Esophagus squamous epithelium (tissue), 5 donors: ENCODE measurements at places on chromosomes 12 and 14. TPM values are rescaled to one million over a fixed set of nuclear protein-coding genes. Genes with fewer than 3 reads are reported as not detected.

GRCh38 chr14:44151130-44151820, 355.8 kb downstream of the FSCB start:
- no peaks in the 10 kb centered on the region for H3K27me3 ChIP-seq
- H3K4me3 ChIP-seq: no peak overlapping the region
- H3K27ac ChIP-seq: no peak overlapping the region
- no peaks in the 10 kb centered on the region for H3K36me3 ChIP-seq
- H3K4me1 ChIP-seq: no peaks in the 10 kb centered on the region
- no peak for DNase-seq

DNA sequence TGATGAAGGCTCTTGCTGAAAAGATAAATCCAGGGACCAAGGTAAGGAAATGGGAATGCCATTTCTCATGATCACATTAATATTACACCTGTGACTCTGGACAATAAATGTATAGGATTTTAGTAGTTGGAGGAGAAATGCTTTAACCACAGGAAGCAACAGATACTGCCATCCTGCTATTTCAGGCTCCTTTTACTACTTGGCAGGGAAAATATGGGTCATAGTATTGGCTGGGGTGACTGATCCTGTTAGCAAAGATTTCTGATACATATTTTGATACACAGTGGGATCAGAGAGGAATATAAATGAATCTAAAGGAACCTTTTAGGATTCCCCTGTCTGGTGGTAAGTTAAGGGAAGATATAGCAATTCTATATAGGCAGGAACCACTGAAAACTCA, 115.0 kb downstream of the IGF1 start:
- H3K27ac ChIP-seq: no peak overlapping the region
- no peak overlapping the region for H3K4me3 ChIP-seq
- H3K27me3 ChIP-seq: no peaks in the 10 kb centered on the region
- H3K36me3 ChIP-seq: no peaks in the 10 kb centered on the region

DNA sequence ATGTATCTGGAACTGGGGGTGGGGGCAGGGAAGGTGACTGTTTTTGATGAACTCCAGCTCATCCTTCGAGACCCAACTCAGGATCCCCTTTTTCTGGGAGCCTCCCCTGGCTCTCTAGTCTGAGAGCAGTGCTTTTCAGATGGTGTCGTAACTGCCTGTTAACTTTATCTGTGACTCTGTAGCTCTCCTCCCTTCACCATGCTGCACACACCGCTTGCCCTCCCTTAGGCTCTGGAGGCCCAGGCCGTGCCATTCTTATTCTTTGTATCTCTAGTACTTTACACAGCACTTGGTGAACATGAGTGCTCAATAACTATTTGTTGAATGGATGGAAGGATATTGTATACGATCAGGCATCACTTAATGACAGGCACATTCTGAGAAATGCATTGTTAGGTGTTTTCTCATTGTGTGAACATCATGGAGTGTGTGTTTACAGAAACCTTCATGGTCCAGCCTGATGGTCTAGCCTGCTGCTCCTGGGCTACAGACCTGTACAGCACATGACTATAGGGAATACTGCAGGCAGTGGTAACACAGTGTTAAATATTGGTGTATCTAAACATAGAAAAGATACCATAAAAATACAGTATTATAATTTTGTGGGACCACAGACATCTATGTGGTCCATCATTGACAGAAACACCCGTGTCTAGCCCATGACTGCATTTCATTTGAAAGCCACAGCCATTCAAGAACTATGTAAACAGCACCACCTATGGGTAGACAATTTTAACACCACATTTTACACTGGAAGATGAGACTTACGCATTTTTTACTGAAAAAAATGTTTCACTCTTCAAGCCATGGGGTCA, 91.8 kb downstream of the EML1 start:
- no peak for DNase-seq
- H3K4me1 ChIP-seq: no peaks in the 10 kb centered on the region
- H3K4me3 ChIP-seq: no peak overlapping the region
- no peaks in the 10 kb centered on the region for H3K36me3 ChIP-seq
- H3K27me3 ChIP-seq: no peaks in the 10 kb centered on the region
- no peak overlapping the region for H3K27ac ChIP-seq

- H3K36me3 ChIP-seq: no peaks in the 10 kb centered on the region
- H3K27me3 ChIP-seq: no peaks in the 10 kb centered on the region
- peaks cover 71% of the 10 kb centered on the region for H3K4me1 ChIP-seq
Measured at GRCh38 chr12:79420146-79420618, 270.6 kb downstream of the PAWR start.

Gene GPD1
- not detected for total RNA-seq

Gene LRCOL1
- total RNA-seq: 1.5 TPM

DNA sequence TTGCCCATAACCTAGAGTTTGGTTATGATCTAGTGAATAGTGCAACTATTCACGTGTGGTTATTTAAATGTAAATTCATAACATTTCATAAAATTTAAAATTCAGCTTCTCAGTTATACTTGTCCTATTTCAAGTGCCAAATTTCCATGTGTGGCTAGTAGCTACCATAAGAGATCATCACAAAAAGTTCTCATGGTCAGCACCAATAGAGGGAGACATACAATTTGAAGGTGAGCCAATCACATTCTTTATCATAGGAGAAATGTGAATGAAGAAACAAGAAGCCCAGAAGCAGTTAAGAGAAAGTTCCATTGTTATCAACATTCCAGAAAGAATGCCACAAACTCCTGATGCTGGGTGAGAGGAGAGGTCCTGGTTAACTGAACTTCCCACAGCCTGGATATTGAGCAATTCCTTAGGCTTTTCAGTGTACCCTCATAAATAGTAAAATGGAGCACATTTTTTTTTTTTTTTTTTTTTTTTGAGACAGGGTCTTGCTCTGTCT, 892.9 kb upstream of the USP15 start:
- H3K4me1 ChIP-seq: no peaks in the 10 kb centered on the region
- H3K36me3 ChIP-seq: no peaks in the 10 kb centered on the region
- H3K27ac ChIP-seq: no peak overlapping the region
- no peak for DNase-seq
- H3K4me3 ChIP-seq: no peak overlapping the region

- no peaks in the 10 kb centered on the region for H3K4me1 ChIP-seq
- no peaks in the 10 kb centered on the region for H3K36me3 ChIP-seq
- H3K27me3 ChIP-seq: peaks cover 2% of the 10 kb centered on the region
Measured at GRCh38 chr14:97036086-97036852, 239.1 kb downstream of the VRK1 start.

GRCh38 chr12:27505109-27505508, 18.9 kb upstream of the PPFIBP1 start:
- H3K4me1 ChIP-seq: no peaks in the 10 kb centered on the region
- H3K36me3 ChIP-seq: no peaks in the 10 kb centered on the region
- no peaks in the 10 kb centered on the region for H3K27me3 ChIP-seq

Gene ISM2
- total RNA-seq: 1.6 TPM

Gene TMEM121
- total RNA-seq: 1.1 TPM

Gene AKAP6
- total RNA-seq: 5.0 TPM

DNA sequence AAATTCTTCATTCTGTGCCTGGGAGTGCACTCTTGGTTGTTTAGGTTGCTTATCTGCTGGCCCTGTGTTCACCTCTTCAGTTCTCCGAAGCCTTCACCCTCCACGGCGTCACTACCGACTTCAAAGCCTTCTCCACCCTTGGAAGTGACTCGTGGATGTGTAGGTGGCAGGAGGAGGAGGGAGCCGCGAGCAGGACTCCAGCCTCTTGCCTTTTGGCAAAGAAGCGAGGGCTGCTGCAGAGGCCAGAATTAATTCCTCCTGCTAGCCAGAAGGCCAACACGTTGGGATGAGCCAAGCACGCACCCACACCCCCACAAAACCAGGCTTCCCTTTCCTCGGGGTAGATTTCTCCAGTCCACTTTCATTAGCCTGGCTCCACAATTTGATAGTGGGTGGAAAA, 86.5 kb downstream of the TBX5 start:
- H3K27me3 ChIP-seq: no peaks in the 10 kb centered on the region
- H3K4me3 ChIP-seq: no peak overlapping the region
- H3K27ac ChIP-seq: no peak overlapping the region

- H3K36me3 ChIP-seq: no peaks in the 10 kb centered on the region
- no peak overlapping the region for H3K27ac ChIP-seq
- H3K4me1 ChIP-seq: no peaks in the 10 kb centered on the region
- no peaks in the 10 kb centered on the region for H3K27me3 ChIP-seq
Measured at GRCh38 chr14:98754343-98755020, 517.5 kb downstream of the BCL11B start.
